ENCODE measurements at places on chromosomes 5 and 9. TPM values are rescaled to one million over a fixed set of nuclear protein-coding genes. Genes with fewer than 3 reads are reported as not detected.

GRCh38 chr5:38291355-38291754, 33.0 kb downstream of the EGFLAM start:
- DNase-seq: no peak

CYFIP2 gene
- 0.10 TPM for total RNA-seq

GRCh38 chr5:150190503-150190979, 679 bp downstream of the SLC6A7 start:
- DNase-seq: no peak

CFAP157 gene
- not detected for total RNA-seq

DNA sequence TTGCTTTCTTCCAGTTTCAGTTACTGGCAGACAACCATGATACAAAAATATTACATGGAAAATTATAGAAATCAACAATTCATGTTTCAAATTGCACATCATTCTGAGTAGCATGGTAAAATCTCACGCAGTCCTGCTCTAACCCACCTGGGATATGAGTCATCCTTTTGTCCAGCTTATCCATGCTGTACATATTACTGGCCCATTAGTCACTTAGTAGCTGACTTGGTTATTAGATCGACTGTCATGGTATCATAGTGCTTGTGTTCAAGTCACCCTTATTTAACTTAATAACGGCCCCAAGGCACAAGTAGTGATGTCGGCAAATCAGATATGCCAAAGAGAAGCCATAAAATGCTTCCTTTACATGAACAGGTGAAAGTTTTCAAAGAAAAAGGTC, 41.2 kb downstream of the NADK2 start:
- peak; percentile 61 for DNase-seq

DNA sequence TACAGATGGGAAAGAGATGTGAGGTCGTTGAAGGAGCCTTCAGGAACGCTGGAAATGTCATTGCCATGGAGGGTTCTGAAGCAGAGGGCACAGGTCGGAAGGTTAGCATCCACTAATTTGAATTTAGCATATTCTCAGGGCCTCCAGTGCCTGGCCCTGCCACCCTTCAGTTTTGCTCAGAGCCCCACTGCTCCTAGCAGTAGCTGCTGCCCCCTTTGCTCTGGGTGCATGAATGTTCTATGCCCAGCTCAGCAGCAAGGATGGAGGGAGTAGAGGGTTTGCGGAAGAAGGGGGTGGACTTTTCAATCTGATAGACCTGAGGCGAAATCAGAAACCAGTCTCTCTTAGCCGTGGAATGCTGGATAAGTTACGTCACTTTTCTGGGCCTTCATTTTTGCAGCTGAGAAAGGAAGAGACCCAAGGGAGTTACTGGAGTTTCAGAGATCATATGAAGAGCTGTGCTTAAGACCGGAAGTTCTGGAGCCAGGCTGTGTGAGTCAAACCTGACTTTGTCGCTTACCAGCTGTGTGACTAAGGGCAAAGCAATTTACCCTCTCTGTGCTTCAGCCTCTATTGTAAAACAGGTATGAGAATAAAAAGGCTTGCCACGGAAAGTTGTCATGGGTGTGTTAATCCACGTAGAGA, 133.2 kb upstream of the PANK3 start:
- DNase-seq: peak; percentile 93

PCSK1 gene
- 4.6 TPM for total RNA-seq

GRCh38 chr5:56323505-56323904, 90.4 kb upstream of the ANKRD55 start:
- peak; percentile 78 for DNase-seq

Measured in RPMI7951 (cell line).